ENCODE measurements at places on chromosomes 6 and 20.
A peak's percentile ranks its signal among the peaks of the same experiment; 100 is the strongest.

DNA sequence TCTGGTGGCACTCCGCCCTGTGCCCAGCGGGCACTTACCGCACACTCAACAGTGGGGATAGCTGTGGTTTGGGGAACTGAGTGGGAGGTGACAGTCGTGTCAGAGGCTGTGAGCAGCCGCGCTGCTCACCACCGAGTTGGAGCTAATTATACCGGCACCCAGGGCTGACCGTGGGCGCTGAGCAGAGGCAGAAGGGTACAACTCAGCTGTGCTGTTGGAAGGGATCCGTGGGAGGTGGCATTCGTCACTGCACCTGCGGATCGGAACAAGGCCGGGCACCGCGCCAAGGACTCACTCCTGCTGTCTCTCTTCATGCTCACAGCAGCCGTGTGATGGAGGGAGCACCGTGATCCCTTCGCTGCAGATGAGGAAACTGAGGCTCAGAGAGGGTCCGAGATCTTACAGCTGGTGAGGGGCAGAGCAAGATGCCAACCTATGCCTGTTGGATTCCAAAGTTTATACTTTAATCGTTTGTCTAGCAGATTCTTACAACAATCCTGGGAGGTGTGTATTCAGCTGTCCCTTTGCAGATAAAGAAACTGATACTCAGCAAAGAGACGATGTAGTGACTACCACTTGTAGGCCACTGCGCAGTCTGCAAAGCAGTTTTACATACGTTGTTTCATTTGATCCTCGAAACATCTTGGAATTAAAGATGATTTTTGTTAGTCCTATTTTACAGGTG is 713 bp upstream of the ELMO2 start:
- peak; percentile 6 for DNase-seq

DNA sequence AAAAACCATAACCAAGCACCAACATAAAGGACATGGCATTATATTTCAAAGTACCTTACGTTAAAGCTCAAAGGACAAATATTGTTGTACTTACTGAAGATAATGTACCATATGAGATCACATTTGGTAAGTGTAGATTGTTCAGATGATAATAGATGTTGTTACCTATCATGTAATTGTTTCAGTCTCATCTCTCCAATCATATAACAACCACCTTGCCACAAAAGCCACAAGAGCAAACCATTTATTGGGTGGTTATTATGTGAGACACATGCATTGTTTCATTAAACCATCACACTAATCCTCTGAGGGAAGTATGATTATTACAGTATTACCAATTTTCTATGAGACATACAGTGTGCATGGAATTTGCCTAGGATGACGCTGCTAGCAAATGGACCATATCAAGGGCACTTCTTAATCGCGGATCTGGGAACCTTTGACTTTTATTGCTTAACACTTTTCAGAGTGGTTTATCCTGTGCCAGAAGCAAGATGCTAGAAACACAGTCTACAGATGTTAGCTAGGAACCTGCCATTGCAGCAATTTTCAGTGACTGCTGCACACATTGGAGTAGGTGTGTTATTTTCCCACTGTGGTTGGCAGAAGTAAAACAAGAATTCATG is 149.8 kb upstream of the AKIRIN2 start:
- no peak for DNase-seq

GRCh38 chr6:147906361-147906760 is 397.9 kb downstream of the SAMD5 start:
- DNase-seq, result no peak

DNA sequence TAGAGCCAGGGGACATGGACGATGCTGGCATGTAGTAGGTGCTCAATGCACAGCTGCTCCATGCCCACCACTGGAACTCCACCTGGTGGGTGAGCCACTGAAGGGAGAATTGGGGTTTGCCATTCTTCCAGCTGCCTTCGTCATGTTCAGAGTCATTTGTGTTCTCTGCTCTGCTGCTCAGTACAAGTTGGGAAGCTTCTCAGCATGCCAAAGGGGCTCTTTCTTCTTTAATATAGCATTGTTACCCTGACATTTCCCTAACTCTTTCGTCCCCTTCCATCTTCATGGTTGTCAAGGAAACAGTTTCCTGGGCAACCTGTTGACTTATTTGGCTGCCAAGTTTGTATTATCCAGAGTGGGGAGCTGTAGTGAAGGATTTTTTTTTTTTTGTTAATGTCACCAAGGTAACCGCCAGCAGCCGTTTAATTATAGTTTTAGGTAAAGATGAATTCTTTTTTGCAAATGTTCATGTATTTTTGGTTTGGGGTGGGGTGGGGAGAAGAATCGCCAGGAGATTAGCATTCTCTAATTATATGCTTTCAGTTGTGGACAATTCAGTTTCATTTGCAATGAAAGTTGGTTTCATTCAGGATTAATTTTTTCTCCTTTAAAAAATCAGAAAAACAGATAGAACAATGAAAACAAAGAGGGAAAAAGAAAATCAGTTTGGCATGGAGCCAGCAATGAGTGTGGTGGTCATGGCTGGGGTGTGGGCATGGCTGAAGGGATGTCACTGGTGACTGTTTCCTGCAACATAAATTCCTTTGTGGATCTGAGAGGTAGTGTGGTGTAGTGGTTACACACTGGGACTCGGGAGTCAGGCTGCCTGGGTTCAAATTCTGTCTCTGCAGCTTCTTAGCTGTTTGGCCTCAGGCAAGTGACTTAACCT is 73.0 kb upstream of the KCNG1 start:
- DNase-seq, result no peak

GRCh38 chr6:123771126-123771525 is 32.5 kb upstream of the NKAIN2 start:
- DNase-seq, result no peak

- DNase-seq, result no peak
These were observed 173.7 kb downstream of the ARHGAP18 start for GRCh38 chr6:129536271-129536670.

DNA sequence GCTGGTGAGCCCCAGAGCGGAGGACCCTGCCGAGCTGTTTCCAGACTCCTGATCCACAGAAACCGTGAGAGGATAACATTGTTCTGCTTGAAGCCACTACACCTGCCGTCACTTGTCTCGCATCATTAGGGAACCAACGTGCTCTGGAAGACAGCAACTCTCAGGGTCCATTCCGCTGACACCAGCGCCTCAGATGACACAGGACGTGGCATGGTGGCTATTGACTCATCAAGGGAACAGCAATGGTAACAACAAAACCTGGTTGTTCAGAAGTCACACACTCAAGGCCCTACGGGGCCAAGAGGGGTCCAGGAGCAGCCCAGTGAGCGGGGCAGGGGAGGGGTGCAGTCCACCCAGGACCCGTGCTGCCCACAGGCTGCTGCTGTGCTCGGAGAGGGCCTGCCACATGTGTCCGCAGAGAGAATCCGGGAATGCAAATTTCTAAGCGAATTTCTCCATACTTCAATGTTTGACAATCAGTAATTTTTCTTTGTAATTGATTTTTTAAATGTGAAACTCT is 110.4 kb downstream of the TTLL2 start:
- DNase-seq, result no peak

GRCh38 chr6:145360865-145361264 is 374.5 kb downstream of the EPM2A start:
- no peak for DNase-seq

GRCh38 chr6:46440141-46440540 is 51.1 kb downstream of the RCAN2 start:
- no peak for DNase-seq

GRCh38 chr20:32631933-32632460 is 41.7 kb downstream of the C20orf203 start:
- no peak for DNase-seq

GRCh38 chr6:129785047-129785755 is 75.2 kb upstream of the ARHGAP18 start:
- DNase-seq, result no peak

GRCh38 chr6:21438986-21439352 is 154.6 kb upstream of the SOX4 start:
- DNase-seq, result no peak

DNA sequence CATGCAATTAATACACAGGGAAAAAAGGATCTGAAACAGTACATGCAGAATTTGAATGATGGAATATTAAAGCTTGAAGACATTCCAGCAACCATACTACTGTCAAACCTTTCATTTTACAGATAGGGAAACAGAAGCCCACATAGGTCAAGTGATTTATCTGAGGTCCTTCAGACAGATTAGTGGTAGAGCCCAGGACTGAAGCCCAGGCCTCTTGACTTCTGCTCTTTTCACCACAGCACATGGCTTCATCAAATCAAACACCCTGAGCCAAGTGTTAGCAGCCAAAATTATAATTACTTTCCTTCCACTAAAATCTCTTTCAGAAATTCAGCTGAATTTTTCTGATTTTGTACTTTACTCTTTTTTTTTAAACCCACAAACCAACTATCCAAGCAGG is 435.6 kb upstream of the RUNX2 start:
- no peak for DNase-seq

DNA sequence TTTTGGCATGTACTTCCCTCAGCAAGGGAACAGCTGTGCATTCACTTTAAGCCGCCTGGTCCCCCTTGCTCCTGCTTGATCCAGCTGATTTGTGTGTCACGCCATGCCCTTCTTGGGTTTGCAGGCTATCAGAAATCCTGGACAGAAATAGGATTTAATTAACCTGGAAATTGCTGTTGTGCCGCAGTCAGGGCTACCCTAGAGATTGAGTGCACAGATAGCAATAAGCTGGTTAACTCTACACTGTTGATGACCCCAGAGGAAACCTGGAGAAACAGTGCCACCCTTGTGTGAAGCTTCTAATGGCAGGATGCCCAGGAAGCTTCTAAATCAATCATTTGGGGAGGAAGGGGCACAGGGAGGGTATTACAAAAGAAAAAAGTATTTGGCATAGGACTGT is 199.0 kb downstream of the JARID2 start:
- DNase-seq, result no peak

DNA sequence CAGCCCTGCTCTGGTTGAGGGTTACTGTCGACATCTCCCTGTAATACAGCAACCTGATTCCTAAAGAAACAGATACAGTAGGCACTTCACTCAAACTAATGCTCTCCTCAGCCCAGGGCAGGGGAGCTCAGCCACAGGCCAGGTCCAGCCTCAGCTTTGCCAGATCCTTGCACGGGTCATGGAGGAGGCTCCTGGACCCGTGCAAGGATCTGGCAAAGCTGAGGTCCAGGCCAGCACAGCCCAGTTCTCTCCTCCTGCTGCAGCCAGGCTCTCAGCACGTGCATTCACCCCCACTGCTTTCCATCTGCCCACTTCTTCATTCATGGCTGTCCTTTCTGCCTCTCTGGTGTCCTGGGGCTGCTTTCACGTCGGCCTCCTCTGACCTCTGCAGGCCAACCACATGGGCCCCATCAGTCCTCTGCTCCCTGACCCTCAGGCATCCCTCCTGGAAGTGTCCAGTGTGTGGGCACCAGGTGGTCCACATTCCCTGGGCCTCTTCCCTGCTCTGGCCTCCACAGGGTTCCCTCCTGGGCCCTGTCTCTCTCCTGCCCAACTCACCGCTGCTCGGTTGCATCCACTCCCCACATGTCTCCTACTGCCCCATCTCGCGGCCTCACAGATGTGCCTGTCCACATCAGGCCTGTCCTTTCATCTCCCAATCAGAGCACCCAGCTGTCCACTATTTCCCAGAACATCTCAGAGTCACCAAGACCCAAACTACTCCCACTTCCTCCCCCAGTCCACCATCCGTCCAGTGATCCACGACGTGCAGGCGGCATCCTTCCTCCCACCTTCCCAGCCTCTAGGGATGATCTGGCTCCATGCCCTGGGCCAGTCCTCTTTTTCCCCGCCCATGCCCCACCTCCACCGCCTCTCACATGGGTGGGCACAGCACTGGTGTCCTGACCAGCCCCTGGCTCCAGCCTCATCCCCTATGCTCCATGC is 11.8 kb upstream of the CD93 start:
- no peak for DNase-seq

DNA sequence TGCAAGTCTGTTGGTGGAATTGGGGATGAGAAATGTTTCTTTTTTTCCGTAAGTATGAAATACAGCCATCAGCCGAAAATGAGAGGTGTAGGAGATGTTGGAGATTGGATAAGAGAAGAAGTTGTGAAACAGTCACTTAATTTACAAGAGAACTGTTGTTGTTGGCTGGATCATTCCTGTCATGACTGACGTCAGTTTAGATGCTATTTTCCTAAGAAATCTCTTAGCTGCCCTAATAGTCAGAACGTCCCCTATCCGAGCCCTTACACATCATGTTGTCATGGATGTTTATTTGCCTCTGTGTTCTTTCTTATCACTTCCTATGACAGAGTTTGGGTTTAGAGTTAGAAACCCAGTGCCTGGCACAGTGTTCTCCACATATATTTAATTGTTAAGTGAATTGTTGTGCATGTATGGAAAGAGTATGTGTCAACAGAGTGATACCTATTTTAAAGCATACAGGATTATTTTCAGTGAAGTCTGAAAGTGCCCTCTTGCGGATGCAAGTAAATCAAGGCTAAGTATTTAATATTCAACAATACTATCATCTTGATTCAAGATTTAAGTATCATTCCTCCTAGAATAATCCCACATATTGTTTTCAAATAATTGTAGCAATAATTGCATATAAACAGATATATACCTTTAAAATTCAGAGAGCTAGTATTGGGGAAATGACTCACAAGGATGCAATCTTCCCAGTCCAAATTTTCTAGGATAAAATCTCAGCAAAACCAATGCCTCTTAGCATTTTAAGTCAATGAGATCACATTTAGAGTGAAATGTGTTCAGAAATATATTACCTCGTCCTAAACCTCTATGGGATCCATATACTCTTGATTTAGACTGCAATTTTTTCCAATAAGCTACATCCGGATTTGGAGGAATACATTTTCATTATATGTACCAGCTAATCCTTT is 309.9 kb upstream of the NOX3 start:
- DNase-seq, result no peak

- no peak for DNase-seq
These were observed 30.4 kb upstream of the HIVEP2 start for GRCh38 chr6:142975365-142975764.

DNA sequence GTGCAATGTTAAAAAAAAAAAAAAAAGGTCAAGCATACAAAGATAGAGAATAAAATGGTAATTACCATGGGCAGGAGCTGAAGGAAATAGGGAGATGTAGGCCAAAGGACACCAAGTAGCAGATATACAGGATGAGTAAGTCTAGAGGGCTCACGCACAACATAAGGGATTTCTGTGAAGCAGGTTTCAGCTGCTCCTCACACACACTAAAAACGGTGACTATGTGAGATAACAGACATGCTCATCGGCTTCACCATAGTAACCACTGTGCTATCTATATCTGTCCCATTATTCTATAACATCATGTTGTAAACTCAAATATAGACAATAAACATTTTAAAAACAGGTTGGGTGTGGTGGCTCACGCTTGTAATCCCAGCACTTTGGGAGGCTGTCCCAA is 11.6 kb downstream of the SNHG17 start:
- DNase-seq, result no peak

DNA sequence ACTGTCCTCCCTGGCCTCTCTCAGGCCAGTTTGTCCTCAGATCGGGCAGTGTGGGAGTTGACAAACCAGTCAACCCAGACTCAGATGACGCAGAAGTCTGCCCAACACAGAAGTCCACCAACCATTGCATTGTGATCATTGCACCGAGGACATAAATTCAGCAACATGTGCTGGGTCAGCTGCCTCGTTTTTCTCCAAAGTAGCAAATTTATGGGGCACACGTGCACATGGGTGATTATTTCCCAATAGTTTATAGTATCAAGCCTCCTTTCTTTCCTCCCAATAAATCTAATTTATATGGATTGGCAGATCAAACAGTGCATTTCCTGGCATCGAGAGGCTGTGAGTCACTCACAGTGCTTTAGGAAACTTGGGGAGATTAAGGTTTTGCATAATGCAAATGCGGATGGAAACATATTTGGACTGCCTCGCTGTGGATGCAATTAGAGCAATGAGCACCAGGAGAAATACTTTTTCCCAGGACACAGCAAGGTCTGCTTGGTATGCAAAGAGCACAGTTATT is 413.7 kb upstream of the SULF2 start:
- DNase-seq, result no peak

GRCh38 chr20:23150304-23151007 is 64.3 kb upstream of the CD93 start:
- DNase-seq, result no peak

Measured in smooth muscle cell of the brain vasculature (primary cell).